ENCODE measurements at places on chromosomes 7 and 10.

GRCh38 chr10:20093600-20093999 lies 277.4 kb downstream of the PLXDC2 start:
- no peak for DNase-seq

DNA sequence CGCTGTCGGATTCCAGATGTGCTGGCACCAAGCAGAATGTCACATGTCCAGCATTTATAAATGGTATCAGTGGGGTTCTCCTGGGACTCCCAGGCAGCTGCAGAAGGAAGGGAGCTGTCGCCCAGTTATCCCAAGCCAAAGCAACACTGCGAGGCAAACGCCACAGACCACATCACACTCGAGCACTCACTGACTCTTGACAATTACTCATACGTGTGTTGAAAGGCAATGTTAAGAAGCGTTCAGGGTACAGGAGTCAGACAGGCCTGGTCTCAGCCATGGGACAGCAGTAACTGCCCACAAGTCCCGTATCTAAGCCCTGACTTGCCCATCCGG lies 113.4 kb downstream of the DIP2C start:
- no peak for DNase-seq

DNA sequence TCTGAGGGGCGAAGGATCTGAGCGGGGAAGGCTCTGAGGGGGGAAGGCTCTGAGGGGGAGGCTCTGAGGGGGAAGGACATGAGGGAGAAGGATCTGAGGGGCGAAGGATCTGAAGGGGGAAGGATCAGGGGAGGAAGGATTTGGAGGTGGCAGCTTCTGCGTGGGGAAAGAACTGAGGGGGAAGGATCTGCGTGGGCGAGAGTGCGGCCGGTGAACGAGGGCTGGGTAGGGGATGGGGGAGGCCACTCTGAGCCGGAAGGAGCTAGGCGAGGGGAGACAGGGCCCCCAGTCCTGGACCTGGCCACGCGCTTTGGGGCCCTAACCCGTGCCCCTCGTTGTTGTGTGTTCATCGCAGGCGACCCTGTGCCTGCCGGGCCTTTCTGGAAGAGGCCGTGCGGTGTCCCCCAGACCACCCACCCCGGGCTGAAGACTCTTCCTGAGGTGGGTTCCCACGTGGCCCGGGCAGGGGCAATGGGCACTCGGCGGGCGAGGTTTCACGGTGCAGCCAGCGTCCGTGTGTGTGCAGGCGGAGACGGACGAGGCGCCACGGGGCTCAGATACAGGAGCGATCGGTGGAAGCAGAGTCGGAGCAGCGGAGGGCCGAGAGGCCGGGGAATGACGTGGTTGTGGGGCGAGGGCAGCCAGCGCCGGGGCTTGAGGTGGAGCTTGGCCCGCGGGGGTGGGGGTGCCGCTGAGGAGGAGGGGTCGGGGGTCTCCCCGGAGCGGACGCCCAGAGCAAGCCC lies 2.0 kb downstream of the CALY start:
- no peak for DNase-seq

DNA sequence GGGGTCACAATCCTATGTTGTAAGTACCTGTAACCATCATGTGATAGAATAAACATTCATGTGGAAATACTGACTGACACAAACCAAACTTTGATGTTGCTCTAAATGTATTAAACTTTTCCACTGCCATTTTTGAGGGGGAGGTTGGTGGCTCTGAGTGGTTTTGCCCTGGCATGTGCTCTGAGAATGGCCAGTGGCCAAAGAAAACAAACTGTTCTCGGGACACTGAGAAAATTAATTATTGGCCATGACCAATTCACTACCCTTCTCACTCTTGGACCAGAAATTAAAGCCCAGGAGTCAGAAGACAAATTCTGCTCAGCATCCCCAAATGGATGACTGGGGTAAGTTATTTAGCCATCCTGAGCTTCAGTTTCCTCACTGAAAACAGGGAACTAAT lies 195.9 kb downstream of the XPNPEP1 start:
- no peak for DNase-seq

GRCh38 chr7:69630292-69630691 lies 32.0 kb downstream of the AUTS2 start:
- DNase-seq: no peak

DNA sequence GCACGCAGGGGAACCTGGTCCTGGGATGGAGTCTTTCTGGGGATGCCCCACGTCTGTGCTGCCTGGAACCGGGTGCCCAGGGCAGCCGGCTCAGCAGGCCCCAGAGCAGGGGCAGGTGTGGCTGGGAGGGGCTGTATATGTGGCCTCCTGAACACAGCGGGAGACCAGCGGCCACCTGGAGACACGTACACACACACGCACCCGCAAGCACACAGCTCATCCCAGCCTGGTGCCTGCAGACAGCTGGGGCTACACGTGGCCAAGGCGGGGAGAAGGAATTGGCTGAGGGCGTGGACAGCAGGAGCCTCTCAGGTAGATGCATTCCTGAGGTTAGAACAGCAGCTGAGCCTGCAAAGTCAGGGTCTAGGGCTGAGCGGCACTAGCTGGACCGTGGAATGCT lies 14.0 kb downstream of the ADAM8 start:
- DNase-seq: no peak

- DNase-seq: no peak
Observed at GRCh38 chr10:87538092-87539015, 33.7 kb downstream of the MINPP1 start.

- no peak for DNase-seq
Observed at GRCh38 chr7:33958104-33958503, 52.8 kb downstream of the BMPER start.

- DNase-seq: no peak
Observed at GRCh38 chr10:103820101-103821062, 35.0 kb downstream of the SH3PXD2A start.

GRCh38 chr10:125025341-125025740 lies 83.4 kb downstream of the ZRANB1 start:
- DNase-seq: no peak

- no peak for DNase-seq
Observed at GRCh38 chr10:62805231-62806099, 945 bp downstream of the ADO start.

- no peak for DNase-seq
Observed at GRCh38 chr7:132211971-132212370, 364.3 kb downstream of the PLXNA4 start.

DNA sequence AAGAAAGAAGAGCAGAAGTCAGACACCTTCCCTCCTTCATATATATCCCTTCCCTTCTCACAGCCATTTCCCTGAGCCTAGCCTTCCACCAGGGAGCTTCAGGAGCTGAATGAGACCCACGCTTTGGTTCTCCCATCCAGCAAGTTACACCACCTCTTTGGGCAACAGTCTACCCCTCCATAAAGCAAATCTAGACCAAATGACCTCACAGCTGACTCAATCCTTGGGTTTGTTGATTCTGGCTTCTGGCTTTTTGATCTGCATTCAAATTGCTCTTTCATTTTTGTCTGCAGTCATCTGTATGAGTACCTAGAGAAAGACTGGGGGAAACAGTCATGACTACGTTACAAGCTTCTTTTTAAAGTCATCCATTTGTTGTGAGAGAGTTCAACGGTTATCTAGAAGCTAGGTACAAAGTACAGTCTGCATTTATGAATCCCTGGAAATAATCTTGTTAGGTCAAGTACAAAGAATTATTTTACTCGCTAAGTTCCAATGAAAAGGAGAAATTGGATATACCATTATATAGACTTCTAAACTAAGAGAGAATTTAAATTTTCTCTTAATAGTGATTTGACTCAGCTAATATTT lies 86.3 kb downstream of the RAB11FIP2 start:
- no peak for DNase-seq

DNA sequence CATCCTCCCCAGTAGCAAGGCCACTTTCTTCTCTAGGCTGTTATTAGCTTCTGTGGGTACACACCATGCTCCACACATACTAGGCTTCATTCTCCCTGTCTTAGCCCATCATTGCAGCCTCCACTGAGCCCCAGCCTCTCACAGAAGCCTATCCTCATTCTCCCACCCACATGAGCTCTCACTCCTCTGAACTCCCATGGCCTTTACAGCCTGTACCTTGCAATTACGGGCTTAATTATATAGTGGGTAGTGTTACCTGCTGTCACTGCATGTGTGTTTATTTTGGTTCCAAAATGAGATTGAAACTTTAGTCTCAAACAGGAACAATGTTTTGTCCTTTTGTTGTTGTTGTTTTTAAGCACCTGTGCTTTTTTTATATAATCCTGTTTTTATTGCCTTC lies 460.0 kb downstream of the KCNMA1 start:
- DNase-seq: no peak

GRCh38 chr7:148819697-148820360 lies 64.3 kb downstream of the EZH2 start:
- DNase-seq: no peak

DNA sequence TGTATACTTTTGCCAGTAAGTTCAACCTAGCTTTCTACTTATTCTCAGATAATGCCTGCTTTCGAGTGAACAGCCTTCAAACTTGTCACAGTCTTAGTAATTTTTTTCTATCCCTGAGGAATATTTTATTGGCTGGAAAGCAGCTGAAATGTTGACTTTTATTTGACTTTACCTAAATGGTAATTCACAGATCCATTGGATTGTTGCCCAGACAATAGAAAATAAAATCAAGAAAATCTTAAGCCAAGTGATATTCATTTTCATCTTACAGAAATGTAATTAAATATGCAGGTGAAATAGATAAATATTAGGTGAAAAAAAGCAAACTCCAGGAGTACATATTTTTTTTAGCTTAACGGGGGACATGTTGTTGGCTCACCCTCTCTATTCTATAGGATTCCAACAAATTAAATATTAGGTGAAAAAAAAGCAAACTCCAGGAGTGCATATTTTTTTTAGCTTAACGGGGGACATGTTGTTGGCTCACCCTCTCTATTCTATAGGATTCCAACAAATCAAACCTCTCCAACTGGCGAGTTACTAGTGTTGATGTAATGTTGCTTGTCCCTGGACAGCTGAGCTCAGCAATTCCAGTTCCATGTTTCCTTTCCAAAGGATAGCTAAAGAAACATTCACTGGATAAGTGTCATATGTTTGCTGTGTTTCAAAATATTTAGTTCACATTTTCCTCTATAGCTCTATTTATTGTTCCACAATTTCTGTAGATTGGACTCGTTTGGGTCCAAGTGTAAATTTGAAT lies 4.2 kb downstream of the TMEM26 start:
- DNase-seq: no peak

DNA sequence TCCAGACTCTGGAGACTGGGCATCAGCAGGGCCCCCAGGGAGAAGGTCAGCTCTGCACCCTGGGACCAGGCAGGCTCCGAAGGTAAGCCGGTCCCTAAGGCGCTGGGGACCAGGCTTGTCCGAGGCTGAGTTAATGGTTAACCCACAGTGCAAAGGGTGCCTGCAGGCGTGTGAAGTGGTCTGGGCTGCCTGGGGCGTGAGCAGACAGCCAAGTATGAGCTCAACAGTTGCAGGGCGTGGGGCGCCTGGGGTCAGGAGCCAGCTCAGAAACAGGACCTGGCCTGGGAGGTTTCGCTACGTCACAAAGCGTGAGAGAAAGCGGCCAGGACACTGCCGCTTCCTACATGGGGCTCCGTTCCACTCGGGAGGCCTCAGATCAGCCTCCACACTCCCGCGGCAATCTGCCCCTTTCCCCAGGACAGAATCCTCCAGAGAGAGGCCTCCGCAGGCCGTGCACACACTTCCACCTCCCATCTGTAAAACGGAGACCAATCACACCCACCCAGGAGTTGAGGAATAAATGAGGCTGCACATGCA lies 16.0 kb downstream of the PDGFA start:
- no peak for DNase-seq

GRCh38 chr7:130841416-130841815 lies 107.4 kb upstream of the KLF14 start:
- DNase-seq: no peak

DNA sequence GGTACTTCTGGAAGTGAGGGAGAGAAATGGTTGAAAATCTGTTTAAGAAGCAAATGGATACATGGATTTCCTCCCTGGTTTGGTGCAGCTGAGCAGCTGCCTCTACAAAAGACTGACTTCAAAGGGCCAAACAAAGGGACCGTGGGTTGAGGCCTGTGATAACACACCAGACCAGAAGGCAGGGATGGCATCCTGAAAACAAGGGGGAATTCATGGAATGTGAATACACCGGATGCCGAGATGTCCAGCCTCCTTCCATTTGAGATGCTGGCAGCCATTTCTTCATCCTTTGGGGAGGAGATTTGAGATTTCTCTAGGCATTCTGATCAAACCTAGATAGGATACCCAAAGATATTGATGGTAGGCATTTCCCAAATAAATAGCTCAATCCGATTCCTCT lies 36.9 kb downstream of the TAF3 start:
- no peak for DNase-seq

DNA sequence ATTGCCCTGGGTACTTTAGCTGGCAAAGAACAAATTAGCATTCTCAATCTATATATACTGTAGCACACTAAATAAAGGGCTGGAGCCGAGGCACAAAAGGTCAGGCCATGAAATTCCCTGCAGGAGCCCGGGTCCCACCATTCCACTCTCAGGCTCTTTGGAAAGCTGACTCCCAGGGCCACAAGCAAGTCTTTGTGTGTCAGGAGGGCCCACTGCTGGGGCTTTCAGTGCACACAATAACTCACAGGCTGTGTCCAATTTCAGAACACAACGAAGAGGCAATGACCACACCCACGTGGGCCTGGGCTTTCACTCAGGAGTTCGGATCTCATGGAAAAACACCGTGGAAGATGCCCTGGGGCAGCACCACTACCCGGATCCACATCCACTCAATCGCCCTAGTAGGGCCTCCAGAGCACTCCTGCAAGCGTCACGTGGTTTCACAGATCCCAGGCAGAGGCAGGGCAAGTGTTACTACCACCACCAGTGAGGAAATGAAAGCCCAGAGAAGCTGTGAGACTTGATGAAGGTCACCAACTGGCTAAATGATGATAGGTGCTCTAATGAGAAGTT lies 60.3 kb downstream of the COBL start:
- no peak for DNase-seq

DNA sequence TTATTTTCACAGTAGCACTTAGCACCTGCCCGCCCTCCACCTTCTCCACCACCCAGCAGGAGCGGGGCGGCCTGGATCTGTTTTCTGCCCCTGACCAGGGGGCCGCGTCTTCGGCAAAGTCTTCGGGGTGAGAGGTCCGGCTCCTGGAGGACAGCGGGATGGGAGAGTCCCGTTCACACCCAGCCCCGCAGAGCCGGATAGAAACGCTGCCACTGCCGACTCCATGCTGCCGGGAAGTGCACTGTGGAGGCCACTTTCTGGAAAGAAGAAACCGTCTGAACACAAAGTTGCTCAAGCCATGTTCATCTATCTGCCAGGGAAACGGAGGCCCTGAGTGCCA lies 14.5 kb upstream of the ZNF273 start:
- DNase-seq: no peak

GRCh38 chr7:25460433-25460832 lies 232.1 kb upstream of the NPVF start:
- DNase-seq: no peak

Data from hematopoietic multipotent progenitor cell treated with erythropoietin and hydrocortisone succinate and interleukin-3 and kit ligand, for 15 days (in vitro differentiated cells).